ENCODE measurements at places on chromosomes 7 and 10.
A peak's percentile ranks its signal among the peaks of the same experiment; 100 is the strongest.

DNA sequence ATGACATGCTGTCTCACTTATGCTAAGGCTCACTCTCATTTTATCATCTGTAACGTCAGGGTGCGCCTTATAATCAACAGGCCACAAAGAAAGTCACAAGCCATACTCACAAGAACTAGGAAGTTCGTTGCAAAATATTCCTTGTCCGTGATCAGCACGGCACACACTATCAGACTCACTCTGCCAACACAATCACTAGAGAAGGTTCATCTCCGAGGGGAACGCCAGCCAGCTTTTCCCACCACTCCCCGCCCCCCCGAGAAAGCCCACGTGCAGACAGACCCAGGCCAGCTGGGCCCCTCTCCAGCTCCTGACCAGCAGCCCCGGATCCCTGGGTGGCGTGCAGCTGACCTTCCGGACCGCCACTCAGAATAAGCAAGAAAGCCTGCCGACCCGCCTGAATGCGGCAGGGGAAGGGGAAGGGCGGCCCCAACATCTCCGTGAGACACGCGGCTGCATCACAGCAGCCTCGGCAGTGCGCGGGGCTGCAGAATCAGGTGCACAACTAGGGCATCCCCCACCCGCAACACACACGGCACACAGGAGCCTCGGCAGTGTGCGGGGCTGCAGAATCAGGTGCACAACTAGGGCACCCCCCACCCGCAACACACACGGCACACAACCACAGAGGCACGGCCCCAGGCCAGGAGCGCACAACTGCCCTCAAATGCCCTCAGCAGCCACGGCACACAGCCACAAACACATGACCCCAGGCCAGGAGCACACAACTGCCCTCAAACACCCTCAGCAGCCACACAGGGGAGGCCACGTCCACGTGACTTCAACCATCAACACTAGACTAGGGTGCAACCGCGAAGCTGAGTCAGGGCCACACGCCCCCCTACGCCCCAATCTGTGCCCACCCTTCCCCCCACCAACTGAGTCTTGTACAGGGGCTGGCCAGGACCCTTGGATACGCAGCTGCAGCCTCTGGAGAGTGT is 2.5 kb upstream of the GPR146 start:
- no peak for DNase-seq

DNA sequence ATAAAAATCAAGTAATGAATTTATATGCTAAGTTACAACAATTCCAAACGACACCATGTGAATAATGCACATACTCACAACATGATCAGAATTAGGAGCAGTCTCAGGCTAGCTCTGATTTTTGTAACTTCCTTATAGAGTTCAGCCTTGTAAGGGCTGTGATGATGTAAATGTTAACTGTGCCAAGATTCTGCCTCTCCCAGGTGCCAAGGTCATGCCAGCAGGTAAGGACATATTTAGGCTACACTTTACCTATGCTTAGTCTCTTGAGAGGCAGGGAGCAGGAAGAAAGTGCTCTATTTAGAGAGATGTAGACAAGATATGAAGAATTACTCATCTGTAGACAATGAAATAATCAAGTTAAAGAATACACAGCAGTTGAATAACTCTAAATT is 53.6 kb upstream of the AGR3 start:
- DNase-seq: no peak

GRCh38 chr10:107544706-107545520 is 380.4 kb upstream of the SORCS1 start:
- peak; percentile 5 for DNase-seq

GRCh38 chr7:155761162-155761561 is 51.1 kb downstream of the SHH start:
- DNase-seq: no peak

DNA sequence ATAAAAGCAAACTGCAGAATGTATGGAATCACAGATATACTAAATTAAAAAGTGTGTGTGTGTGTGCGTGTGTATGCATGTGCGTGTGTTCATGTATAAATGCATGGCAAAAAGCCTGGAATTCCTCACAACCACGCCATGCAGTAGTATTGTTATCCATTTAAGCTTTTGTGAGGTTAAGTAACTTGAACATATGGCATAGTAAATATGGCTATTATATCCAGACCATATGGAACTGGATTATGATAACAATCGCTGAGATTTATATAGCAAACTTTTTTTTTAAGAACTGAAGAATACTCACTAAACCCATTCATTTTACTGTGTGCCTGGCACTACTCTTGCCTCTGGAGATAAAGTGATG is 22.3 kb upstream of the NANOS1 start:
- no peak for DNase-seq

DNA sequence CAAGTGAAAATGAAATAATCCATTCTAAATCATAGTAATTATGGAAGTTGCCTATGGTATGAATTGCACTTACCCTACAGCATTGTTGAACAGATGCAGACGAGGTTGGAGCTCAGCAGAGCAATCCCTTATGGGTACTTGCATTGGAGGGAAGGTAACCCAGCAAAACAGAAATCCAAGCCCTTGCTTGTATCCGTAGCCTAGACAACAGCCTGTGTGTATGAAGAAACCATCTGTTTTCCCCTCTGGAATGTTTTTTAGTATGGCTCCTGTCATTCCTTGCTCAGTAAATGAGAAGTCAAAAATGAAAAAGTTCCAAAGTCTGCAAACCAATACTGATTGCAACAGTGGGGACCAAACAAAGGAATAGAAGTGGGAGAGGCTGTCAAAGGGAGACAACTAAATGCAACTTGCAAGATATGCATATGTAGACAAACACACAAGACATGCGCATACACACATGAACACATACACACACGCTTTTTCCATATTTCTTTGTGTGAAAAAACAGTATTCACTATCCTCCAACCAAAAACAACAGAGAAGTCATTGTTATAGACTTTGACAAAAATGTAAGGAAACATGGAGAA is 260.8 kb downstream of the DYNC1I1 start:
- DNase-seq: no peak

DNA sequence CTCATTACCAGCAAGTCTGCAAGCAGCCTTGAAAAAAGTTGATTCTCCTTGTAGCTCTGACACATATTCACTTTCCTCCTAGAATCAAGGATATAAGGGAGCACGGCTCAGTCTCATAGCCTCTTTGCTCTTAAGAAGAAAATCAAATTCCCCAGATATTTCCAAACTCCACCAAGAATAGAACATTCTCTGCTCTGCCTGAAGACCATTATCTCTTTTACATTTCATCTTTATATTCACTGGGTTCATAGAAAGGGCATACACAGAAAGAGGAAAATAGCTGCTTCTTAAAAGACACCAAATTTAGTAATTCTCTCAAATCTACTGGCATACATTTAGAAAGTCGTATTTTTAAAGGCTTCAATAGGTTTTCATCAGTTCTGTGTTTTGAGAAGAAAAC is 92.0 kb downstream of the HPSE2 start:
- DNase-seq: no peak

DNA sequence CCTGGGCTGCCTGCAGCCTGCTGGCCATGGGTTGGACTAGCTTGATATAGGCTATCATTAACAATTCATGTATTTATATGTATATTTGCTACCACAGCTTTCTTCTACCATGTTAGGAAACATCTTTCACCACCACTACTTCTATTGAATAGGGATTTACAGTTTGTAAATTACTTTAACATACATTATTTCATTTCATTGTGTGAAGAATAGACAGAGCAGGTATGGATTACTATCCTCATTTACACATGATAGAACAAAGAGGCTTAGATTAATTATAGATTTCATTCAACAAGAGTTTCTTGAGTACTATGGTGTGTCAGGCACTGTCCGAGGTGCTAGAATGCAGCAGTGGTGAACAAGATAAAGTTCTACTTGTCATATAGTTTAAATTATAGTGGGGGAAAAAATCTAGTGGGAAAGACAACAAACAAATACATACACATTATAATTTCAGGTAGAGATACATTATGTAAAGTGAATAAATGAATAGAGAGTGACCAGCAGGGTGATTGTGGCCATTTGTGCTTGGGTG is 20.6 kb downstream of the VTI1A start:
- DNase-seq: no peak

All from GM20000 (cell line).